Cortex of kidney (tissue), 1 donor: ENCODE measurements at places on chromosomes 1 and 21.

DNA sequence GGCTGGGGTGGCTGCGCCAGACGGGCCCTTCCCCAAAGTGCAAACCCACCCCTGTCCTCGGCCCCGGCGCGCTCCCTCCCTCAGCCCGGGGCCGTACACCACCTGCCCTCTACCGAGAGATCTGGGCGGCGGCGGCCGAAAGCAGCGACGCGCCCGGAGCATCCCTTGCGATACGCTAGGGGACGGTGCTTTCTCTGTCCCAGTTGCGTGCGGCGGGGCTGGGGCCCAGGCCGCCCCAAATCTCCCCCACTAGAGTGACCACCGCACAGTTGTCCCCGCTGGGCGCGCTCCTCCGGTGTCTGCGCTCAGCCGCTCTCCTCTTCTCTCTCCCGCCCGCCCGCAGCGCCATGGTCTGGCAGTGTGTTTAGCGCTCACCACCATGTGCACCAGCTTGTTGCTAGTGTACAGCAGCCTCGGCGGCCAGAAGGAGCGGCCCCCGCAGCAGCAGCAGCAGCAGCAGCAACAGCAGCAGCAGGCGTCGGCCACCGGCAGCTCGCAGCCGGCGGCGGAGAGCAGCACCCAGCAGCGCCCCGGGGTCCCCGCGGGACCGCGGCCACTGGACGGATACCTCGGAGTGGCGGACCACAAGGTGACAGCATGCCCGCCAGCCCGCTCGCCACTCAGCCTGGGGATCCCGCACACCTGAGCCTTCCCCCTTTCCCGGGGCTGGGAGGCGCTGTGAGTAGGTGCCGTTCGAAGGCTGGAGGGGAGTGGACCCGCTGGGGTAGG lies 1.0 kb downstream of the ST6GALNAC5 start:
- no peak for DNase-seq

- no peak for DNase-seq
Measured at GRCh38 chr1:22089787-22090186, 37.3 kb downstream of the CDC42 start.

DNA sequence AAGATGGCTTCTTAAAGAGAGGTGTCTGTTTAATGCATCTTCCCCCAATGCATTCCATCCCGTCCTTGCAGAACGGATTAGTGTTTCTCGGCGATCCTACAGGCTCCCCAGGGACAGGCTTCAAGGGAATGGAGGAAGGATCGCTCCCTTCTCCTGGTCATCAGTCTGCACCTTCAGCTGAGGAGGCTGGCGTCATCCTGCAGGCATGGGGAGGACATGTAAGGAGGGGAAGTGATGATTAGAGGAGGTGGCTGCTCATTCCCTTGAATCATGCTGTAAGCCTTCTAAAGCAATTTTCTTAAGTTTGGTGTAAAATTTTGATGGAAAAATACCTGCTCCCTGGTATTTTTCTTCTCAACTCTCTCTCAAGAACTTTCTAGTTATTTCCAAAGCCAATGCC lies 603.6 kb downstream of the NPHP4 start:
- DNase-seq: no peak

- DNase-seq: no peak
Measured at GRCh38 chr1:231751415-231751814, 124.8 kb downstream of the DISC1 start.

DNA sequence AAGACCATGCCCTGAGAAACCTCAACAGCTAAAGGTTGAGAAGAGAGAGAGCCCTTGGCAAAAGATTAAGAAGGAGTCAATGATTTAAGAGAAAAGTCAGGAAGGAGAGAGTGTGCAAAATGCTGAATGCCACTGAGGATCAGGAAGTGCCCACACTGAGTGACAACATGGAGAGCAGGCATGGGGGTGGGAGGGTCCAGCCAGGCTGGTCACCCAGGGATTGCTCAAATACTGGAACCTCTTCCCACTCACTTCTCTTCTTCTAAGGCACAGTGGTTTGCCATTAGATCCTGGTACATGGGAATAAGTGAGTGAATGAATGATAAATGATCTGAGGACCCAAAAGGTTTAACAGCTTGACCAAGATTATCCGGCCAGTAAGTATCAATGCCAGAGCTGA lies 11.1 kb downstream of the PRR9 start:
- no peak for DNase-seq

DNA sequence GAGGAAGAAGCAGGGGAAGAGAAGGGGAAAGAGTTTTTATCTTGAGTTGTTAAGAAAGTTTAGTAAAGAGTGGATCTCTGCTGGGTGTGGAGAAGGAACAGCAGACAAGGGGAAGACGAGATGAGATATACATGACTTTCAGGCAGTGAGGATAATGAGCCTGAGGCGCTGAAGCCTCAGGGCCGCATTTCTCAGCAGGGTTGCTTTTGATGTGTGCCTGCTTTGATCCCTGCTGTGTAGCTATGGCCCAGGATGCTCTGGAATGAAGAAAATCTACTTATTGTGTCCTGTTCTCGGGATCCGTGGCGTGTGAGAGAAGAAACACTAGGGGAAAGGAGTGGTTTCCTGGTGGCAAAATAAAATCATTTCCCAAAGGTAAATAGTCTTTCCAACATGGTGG lies 15.1 kb upstream of the RPE65 start:
- DNase-seq: no peak

GRCh38 chr1:93353286-93353685 lies 7.6 kb downstream of the DR1 start:
- no peak for DNase-seq

- DNase-seq: no peak
Measured at GRCh38 chr21:42561762-42562650, 48.4 kb downstream of the SLC37A1 start.

DNA sequence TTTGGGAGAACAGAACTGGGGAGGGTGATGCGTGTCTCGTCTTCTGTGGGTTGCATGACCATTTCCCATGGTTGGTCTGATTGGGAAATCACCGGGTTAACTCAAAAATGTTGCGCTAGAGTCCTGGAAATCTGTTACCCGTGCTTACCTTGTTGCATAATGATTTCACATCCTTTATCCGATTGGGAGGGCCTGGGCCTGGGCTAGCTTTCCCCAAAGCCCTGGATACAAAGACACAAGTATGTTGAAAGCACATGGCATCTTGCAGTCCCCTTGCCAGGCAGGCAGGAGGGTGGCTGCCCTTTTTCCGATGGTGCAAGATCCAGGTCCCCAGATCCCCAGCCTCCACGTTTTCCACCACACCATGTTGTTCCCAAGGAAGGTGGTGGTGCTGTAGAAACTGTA lies 582 bp downstream of the TRPM2 start:
- DNase-seq: no peak

- DNase-seq: no peak
Measured at GRCh38 chr1:207239874-207240273, 81.6 kb upstream of the CD55 start.

- DNase-seq: no peak
Measured at GRCh38 chr1:221085701-221086375, 206.6 kb downstream of the HLX start.

GRCh38 chr1:44566281-44567046 lies 107.8 kb downstream of the TMEM53 start:
- no peak for DNase-seq

GRCh38 chr1:98870959-98871903 lies 133.4 kb downstream of the PLPPR5 start:
- no peak for DNase-seq

- DNase-seq: no peak
Measured at GRCh38 chr1:61241411-61241838, 159.1 kb downstream of the NFIA start.

GRCh38 chr1:107450899-107451664 lies 310.2 kb downstream of the NTNG1 start:
- no peak for DNase-seq

- DNase-seq: no peak
Measured at GRCh38 chr1:59565611-59566410, 248.9 kb upstream of the HOOK1 start.

GRCh38 chr1:55209247-55209646 lies 5.9 kb downstream of the USP24 start:
- no peak for DNase-seq

DNA sequence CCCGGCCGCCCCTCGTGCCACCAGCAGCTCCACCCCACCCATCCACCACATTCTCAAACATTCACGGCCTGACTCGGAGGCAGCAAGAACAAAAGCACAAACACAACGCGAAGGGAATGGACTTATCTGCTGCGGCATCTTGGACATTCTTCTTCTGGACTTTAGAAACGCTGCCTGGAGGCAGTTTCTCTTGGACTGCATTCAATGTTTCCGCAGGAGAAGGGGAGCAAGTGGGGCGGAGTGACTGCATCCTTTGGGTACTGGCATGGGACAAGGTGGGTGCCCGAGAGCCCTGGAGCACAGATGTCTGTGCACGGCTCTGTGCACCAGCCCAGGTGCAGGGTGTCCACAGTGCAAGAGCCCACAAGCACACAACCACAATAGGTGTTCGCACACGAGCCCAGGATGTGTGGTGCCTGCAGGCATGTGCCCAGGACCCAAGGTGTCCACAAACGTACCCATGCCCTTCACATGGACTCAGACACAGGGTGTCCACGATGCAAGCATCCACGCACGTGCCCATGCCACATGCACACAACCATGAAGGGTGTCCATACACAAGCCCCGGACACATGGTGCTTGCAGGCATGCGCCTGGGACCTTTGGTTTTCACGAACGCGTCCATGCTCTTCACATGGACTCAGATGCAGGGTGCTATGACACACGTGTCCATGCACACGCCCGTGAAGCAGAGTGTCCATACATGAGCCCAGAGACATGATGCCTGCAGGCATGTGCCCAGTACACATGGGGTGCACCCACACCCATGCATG lies 53.6 kb downstream of the WNT9A start:
- no peak for DNase-seq

- no peak for DNase-seq
Measured at GRCh38 chr1:222454186-222454585, 93.7 kb downstream of the HHIPL2 start.

GRCh38 chr1:36479505-36480051 lies 3.1 kb downstream of the CSF3R start:
- DNase-seq: no peak

DNA sequence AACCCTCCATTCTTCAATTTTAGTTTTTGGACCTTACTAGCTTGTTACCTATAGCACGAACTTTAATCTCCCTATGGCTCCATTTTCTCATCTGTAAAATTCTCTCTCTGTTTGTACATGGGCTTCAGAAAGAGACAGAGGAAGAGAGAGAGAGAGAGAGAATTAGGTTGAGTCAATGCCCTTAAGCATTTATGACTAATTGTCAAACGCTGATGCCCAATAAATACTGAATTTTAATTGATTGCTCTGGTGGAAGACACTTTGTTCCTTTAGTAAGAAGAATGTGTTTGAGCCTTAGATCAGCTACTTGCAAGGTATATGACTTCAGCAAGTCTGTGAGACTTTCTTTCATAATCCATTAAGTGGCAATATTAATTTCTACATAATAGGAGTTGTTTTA lies 743.1 kb upstream of the ADGRL4 start:
- DNase-seq: no peak

DNA sequence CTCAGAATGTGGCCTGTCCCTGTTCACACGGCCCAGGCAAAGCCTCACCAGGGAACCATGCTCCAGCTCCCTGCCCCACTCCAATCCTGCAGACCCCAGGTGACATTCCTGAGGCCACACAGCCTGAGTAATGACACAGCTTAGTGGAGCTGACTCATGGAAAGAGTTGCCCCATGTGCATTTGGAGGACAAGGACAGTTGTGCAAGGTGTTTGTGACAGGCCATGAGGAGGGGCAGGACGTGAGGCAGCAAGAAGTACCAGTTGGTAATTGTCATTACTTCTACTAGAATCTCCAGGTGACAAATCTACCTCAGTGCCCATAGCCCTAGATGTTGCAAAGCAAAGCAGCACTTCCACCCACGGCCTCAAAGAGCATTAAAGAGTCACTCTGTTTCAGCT lies 15.2 kb downstream of the PRR9 start:
- DNase-seq: no peak

DNA sequence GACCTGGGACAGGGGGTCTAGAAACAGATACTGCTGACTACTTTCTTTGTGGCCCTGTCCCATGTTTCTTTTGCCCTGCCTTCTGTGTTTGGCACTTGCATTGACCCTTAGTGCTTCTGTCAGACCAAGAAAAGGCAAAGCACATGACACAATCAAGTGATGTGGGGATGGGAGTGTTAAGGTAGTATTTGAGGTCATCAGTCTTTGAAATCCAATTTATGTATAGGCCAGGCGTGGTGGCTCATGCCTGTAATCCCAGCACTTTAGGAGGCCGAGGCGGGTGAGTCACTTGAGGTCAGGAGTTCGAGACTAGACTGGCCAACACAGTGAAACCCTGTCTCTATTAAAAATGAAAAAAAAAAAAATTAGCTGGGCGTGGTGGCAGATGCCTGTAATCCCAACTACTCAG lies 26.0 kb downstream of the SERBP1 start:
- DNase-seq: no peak

DNA sequence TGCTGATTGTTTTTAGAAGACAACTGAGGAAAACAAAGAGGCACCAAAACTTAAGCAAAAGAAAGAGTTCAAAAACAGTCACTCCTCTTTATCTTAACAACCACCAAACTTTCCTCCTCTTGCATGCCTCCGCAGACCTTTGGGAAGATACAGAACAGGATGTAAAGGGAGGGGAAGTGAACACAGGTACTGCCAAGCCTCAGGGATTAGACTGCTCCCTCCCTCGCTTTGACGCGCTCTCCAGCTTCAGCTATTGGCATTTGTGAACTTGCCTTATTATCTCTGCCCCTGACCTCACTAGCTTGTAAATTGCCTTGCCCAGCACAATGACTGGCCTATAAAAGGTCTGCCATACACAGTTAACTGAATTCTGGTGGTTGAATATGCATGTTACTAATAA lies 4.8 kb upstream of the SRP9 start:
- no peak for DNase-seq
